ENCODE measurements at places on chromosomes 1 and 21.

DNA sequence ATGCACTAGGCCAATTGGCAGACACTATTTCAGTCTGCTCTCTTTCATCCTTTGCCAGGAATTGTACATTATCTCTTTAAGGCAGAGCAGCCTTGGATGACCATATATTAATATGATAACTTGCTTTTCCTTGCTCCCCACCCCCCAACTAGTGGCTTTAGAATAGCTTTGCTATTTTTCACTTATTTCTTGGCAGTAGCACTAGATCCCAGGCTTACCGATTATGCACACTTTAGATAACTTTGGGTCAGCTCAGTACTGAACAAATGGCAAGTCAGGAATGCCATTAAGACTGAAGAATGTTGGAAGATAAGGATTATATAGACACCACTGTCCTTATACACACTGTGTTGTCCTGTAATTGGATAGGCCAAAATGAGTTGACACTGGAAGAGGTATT lies 146.4 kb downstream of the FGGY start:
- DNase-seq = peak; percentile 60

GRCh38 chr1:231591466-231591865 lies 35.1 kb upstream of the DISC1 start:
- no peak for DNase-seq

DNA sequence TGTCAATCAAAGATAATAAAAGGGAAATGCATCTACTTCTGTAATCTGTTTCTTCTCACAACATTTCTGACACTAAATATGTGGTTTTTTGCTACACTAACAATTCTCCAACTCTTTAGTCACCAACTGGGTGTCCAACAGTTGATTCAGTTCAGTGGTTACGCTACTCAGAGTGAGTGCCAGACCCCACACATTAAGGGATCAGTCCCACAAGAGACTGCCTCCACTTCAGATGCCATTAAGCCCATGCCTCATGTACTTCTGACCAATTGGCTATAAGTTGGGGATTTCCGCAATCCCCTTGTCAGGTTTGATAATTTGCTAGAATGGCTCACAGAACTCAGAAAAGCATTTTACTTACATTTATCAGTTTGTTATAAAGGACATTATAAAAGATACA lies 28.4 kb downstream of the RNF2 start:
- DNase-seq = peak; percentile 39

- DNase-seq = peak; percentile 49
These were observed 770 bp downstream of the NTNG1 start for GRCh38 chr1:107141491-107142126.

DNA sequence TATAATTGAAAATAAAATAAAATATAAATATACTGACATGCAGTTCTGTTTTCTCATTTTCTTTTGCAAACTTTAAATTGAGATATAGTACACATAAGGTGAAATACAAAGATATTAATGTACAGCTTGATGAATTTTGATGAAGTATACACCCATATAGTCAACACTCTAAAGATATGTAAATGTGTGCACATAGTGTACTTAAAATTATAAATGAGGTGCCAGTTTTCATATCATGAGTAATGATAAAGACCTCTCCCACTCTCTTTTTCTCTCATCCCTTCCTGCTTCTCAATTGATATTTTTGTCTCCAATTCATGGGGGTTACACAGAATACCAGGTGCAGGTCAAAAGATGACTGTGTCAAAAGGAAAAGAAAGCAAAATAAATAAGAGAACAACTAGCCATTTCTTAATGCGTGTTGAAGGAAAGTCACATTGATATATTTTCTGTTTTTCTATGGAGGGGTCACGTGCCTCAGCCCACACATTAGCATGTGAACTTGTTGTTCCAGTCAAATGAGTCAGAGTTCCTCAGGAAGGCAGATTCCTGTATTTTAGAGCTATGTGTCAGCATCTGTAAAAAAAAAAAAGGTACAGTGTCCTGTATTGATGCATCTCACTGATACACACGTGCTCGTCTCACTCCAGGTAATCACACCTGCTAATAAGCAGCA lies 64.3 kb upstream of the HOOK1 start:
- DNase-seq = peak; percentile 84

- no peak for DNase-seq
These were observed 69.3 kb upstream of the PPP2R5A start for GRCh38 chr1:212215910-212216309.

GRCh38 chr1:238955934-238956333 lies 430.4 kb upstream of the CHRM3 start:
- DNase-seq = no peak

Data from fibroblast of skin of right quadriceps (primary cell).